ENCODE measurements at places on chromosomes 2 and 18. TPM values are rescaled to one million over a fixed set of nuclear protein-coding genes. Genes with fewer than 3 reads are reported as not detected.
A peak's percentile ranks its signal among the peaks of the same experiment; 100 is the strongest.

DNA sequence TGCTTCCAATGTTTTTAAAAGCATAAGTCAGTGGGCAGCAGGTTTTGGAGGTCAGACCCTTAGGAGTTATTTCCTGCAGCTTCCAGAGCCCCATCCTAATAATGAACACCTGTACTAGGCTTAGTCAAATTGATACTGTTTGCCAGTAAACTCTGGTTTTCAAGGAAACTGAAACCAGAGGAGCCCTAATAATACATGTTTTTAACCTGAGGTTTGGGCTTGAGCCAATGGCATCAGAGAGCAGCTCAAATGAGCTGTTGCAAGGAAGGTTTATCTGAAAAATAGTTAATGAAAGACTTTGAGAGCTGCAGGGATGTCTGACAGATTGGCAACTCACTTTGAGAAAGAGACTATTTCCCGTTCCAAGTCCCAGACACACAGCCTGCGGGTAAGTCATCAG lies 54.6 kb downstream of the DCC start:
- no peak for DNase-seq

DNA sequence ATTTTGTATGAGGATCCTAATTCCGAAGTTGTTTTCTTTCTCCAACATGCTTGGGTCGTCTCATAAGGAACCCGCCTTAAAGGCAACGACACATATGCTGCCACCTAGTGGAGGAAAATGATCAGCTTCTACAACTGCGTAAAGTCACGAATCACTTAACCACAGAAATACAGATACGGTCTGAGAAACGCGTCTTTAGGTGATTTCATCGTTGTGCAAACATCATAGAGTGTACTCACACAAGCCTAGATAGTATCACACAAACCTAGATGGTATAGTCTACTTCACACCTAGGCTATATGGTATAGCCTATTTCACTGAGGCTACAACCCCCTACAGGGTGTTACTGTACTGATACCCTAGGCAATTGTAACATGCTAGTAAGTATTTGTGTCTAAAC lies 13.1 kb downstream of the GNLY start:
- DNase-seq, result peak; percentile 81

DNA sequence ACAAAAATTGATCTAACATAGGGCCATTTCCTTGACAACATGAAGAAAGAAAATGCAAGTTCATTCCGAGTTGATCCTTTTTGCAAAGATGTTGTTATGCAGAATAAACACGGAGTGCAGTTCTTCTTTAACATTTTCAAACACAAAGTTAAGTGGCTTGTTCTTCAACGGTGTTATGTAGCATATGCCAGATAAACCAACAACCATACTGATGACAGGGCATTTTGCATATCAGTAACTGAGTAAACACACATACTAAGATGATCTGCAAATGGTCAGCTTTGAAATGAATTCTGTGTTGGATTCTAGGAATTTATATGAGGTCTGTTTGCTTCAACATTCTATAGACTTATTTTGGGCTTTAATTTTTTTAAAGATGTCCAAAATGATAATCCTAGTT lies 266.4 kb downstream of the GPD2 start:
- DNase-seq, result no peak

DNA sequence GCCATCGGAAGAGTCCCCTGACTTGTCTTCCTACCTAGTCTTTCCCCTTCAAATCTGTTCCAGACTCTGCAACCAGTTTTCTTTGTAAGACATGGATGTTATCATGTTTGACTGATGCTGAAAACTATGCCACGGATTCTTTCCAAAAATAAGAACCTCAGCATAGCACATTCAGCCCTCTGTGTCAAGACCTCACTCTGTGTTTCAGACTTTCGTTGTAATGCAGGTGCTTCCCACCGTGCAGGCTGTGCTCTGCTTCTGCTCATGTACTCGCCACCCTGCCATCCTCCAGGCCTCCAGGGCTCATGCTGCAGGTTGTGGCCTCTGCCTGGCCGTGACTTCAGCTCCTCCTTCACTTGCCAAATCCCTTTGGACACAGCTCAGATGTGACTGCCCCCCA lies 347.0 kb upstream of the RAB12 start:
- no peak for DNase-seq

- DNase-seq, result peak; percentile 18
Observed at GRCh38 chr18:6629635-6630140, 99.8 kb upstream of the ARHGAP28 start.

- peak; percentile 42 for DNase-seq
Observed at GRCh38 chr2:127174136-127174535, 46.0 kb downstream of the CYP27C1 start.

Gene RAMP1
- 12.9 TPM for total RNA-seq

DNA sequence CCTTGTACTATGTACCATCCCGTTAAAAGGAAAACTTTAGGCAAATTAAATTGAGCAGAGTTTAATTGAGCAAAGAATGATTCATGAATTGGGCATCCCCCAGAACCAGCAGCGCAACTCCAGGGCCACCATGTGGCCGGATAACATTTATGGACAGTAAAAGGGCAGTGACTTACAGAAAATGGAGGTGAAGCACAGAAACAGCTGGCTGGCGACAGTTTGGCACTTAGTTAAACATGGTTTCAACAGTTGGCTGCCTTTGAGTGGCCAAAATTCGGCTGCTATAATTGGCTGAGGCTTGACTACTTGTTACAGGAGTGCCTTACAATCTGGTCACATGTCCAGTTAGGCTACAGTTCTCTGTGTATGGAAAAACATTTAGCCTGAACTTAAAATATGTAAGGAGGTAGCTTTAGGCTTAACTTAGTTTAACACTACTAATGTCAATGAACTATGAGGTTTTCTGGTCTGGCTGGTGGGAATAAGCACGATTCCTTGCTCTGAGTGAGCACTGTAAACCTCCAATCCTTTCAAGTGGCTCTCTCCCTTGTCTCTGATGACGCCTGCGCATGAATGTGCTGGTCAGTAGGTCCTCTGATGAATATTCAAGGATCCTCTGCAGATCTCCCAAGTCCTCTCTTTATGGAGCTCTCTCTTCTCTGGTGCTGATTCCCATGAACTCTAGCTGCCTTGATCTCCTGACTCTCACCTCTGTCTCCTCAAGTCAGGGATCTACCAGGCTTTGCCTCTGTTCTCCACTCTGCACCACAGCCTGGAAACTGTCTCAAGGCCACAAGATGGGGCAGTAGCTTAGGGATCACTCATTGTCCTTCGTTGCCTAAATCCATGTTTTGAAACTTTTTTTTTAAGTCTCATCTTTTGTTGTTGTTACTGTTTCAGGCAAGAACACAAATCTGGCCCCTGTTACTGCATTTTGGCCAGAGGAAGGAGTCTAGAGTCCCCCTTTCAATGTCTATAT lies 24.4 kb upstream of the RAB31 start:
- DNase-seq, result peak; percentile 56

Gene ANKRD23
- 6.0 TPM for total RNA-seq

GRCh38 chr18:74511823-74512222 lies 15.7 kb downstream of the CNDP2 start:
- no peak for DNase-seq

Gene MRPS5
- total RNA-seq, result 65.4 TPM

DNA sequence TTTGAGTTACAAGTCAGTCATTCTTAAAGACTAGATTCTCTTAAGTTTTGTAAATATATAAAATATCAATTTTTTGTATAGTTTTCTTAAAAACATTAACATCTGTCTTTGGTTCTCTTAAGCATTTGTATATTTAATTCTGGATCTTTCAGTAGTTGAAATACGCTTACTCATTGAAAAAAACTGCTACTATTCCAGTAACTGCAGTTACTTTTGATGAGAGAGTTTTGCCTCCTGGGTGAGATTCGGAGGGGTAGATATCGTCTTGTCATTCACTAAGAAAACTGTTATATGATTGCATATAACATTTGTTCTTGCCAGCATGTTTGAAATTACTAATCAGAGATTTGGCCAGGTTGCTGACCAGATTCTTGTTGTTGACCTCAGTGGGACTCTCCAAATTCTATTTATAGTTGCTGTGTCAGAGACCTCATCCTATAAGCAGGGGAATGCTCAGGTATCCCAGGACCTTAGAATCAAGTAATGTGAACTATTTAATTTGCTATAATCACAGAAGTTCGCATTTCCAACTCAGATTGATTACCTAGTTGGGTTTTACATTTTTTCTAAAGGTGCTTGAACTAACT lies 7.9 kb downstream of the AGPS start:
- no peak for DNase-seq

Gene HOXD11
- total RNA-seq, result 14.0 TPM

Gene NTSR2
- total RNA-seq, result not detected

Gene DOK1
- 20.6 TPM for total RNA-seq

- DNase-seq, result no peak
Observed at GRCh38 chr2:1495676-1496358, 82.6 kb downstream of the TPO start.

GRCh38 chr18:46321955-46322354 lies 217.8 kb downstream of the HAUS1 start:
- no peak for DNase-seq

Gene HOXD9
- 2.5 TPM for total RNA-seq

Gene OR6B2
- total RNA-seq, result not detected

- DNase-seq, result no peak
Observed at GRCh38 chr2:47686018-47686417, 96.9 kb upstream of the MSH6 start.

DNA sequence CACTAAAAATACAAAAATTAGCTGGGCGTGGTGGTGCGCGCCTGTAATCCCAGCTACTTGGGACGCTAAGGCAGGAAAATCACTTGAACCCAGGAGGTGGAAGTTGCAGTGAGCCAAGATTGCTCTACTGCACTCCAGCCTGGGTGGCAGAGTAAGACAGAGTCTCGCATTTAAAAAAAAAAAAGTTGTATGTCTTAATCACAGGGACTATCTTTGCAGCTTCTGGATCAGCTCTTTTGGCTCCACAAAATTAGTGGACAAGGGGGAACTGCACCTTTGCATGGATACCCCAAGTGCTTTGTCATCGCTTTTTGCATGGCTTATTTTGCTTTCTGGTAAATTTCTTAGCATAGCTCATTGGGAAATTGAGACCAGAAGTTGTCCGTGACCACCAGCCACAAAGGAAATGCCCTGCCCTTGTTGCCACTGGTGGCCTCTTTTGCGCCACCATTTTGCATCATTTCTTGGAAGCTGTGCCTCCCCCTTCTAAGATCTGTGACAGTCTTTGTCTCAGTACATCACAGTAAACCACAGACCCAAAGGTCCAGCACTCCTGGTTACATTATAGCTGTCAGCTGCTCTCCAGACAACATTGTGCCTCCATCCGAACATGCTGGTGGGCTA lies 43.9 kb upstream of the PCBP1 start:
- DNase-seq, result no peak

Gene POTEC
- total RNA-seq, result 2.9 TPM

DNA sequence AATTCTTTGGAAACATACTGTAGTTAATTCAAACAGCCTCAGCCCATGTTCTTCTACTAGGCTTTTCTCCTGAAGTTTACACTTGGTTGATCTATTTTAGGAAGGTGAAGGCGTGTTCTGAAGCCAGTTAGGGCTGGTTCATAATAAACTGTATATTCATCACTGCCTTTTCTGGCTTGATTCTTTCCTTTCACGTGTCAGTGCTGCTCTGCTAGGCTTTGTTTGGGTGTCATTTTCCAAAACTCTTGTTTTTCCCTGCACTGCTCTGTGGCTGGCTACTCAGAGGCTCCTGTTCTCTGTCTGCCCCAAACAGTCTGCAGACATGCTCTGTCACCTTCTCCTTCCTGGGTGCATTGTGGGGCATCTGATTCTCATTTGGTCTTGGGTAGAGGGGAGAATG lies 136.1 kb downstream of the PARD3B start:
- DNase-seq, result no peak

Gene C18orf54
- total RNA-seq, result 7.7 TPM

Gene IL1RN
- not detected for total RNA-seq

DNA sequence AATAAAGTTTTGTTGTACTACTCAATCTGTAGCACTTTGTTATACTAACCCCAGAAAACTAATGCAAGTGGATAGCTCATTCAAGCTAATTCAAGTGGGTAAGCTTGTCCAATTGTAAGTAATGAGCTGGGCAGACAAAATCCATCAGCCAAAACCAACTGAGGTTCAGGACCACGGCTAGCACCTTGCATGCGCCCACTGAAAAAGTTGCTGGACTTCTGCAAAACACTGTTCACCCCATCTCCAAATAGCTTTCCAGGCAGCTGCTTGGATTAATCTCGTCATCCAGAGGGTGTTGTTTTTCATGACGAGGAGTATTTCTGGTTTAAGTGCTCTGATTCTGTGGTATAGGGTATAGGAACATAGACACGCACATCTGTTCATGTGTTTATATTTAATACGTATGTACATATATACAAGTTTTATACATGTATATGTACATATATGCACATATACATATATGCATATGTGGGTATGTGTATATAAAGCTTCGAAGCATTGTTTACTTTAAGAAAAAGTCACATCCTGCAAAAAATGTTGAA lies 307.5 kb downstream of the GALR1 start:
- peak; percentile 17 for DNase-seq

- DNase-seq, result no peak
Observed at GRCh38 chr2:127515383-127515915, 10.8 kb downstream of the IWS1 start.

GRCh38 chr2:151637271-151637781 lies 97.0 kb downstream of the NEB start:
- no peak for DNase-seq

Gene LAMA1
- 2.6 TPM for total RNA-seq

DNA sequence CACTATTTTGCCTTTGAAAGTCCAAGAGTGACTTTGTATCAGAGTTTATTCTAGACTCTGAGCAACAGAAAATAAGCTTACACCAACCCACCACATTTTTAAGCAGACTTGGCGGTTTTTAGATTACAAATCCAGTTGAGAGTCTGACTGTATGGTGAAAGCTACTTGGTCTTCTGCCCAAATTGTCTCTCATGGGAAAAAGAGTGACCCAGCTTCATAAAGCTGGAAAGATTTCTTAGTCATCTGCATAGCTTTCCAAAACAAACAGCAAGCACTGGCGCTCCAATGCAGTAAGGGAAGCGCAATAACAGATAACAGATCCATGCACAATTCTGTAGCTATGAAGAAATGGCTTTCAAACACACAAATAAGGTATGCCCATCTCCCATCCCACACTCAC lies 7.1 kb downstream of the DSG1 start:
- DNase-seq, result peak; percentile 83

Gene VWA3B
- 0.77 TPM for total RNA-seq

- DNase-seq, result no peak
Observed at GRCh38 chr2:8582651-8583399, 99.0 kb upstream of the ID2 start.

Measured in Daoy (cell line).